Stromal cell of bone marrow (primary cell): ENCODE measurements at places on chromosomes 3 and 15.

DNA sequence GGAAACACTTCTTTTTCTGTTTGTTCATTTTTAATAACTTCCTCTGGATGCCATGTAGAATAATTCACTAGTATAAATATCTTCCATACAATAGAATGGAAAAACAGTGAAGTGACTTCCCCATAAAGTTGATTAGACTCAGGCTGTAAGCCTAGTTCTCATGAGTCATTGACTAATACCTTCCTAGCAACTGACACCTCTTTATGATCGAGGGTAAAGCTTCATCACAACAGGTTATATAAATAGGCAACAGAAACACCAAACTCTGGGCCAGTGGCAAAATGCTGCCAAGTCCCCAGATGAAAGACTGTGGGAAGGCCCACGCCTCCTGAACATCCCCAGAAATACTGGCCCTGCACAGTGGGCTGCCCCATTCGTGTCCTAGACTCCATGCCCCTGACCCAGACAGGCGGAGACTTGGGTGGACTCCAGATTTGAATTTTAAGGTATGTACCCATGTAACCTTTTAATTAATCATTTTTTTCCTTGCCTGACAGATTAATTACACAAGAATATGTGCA lies 71.3 kb upstream of the TBC1D23 start:
- DNase-seq = no peak

GRCh38 chr15:88907111-88907510 lies 6.1 kb downstream of the MFGE8 start:
- no peak for DNase-seq

DNA sequence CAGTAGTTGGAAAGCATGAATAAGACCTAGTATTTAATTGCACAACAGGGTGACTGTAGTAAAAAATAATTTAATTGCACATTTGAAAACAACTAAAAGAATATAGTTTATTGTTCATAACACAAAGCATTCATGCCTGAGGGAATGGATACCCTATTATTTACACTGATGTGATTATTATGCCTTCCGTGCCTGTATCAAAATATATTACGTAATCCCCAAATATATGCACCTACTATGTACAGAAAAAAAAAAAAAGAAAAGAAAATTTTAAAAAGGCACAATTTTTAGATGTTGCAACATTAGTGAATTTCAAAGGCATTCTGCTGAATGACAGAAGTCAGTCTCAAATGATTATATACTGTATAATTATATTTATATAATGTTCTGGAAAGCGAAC lies 647.2 kb upstream of the BCHE start:
- no peak for DNase-seq

DNA sequence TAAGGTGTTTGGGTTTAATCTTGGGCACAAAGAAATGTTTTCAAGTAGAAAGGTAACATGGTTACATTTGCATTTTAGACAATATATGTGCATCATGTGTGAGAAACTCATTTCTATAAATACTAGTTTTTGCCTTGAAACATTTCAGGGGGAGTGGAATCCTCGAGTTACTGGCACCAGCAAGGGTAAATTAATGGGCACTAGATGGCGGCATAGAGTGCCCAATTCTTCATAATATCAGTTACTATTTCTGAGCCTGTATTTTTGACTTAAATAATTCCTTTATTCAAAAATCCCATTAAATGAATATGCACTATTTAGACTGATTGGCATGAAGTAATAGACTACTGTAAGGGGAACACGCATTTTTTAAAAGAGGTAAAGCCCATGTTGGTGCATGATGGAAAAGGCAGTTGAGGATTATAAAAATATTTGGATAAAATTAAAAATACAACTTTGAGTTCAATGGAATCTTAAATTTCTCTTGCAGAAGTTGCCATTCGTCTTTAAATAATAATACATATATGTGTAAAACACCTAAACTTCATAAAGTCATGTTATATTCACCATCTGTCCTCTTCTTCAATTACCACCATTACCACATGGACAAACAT lies 106.3 kb downstream of the ZBTB20 start:
- no peak for DNase-seq
